ENCODE measurements at places on chromosomes 5 and 9.

- no peak for DNase-seq
These were observed 23.9 kb downstream of the VCP start for GRCh38 chr9:35048511-35048910.

- no peak for DNase-seq
These were observed 351.3 kb downstream of the DRD1 start for GRCh38 chr5:175092691-175093090.

- no peak for DNase-seq
These were observed 132.9 kb downstream of the NFIB start for GRCh38 chr9:14180960-14181537.

GRCh38 chr9:98867429-98868168 is 60.1 kb downstream of the GALNT12 start:
- peak; percentile 2 for DNase-seq

Data from GOT3 (cell line).